Cerebellum (tissue), 4 donors: ENCODE measurements at places on chromosomes 6 and 20. TPM values are rescaled to one million over a fixed set of nuclear protein-coding genes. Genes with fewer than 3 reads are reported as not detected.

The BTBD3 gene
- 535 TPM for total RNA-seq

The FAM162B gene
- 1.4 TPM for total RNA-seq

The TRIM31 gene
- not detected for total RNA-seq

The PTCRA gene
- not detected for total RNA-seq

The CST4 gene
- total RNA-seq, result not detected

The HMGA1 gene
- 17.6 TPM for total RNA-seq

The CD93 gene
- 15.9 TPM for total RNA-seq

The RIPOR2 gene
- total RNA-seq, result 34.9 TPM
